ENCODE measurements at places on chromosomes 4 and X.

DNA sequence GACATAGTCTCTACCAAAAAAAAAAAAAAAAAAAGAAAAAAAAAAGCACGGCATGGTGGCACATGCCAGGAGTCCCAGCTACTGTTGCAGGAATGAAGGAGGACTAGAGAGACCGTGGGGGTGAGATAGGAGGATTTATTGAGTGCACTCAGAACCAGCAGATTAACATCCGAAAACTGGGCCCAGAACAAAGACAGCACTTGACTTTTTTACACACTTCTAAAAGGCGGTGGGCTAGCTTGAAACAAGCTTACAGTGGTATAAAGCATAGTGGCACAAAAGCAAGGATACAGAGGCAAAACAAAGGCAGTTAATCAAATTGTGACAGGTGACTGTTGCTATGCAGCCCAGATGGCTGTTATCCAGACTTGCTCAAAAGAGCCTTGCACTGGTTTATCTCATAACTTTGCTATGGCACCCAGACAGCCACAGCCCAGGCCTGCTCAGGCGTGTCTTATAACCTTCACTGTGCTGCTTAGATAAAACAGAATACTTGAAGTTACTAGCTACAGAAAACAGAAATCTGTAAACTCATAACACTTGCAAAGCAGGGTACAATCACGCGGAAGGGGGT, 9.9 kb upstream of the PI4K2B start:
- no peak for DNase-seq

- no peak for DNase-seq
Observed at GRCh38 chrX:153669174-153669890, 4.3 kb downstream of the PNCK start.

- DNase-seq = no peak
Observed at GRCh38 chr4:11611868-11612267, 183.2 kb upstream of the HS3ST1 start.

GRCh38 chr4:7354927-7355326, 79.8 kb downstream of the PSAPL1 start:
- DNase-seq = no peak

GRCh38 chr4:31390849-31391248, 670.7 kb downstream of the PCDH7 start:
- DNase-seq = no peak

DNA sequence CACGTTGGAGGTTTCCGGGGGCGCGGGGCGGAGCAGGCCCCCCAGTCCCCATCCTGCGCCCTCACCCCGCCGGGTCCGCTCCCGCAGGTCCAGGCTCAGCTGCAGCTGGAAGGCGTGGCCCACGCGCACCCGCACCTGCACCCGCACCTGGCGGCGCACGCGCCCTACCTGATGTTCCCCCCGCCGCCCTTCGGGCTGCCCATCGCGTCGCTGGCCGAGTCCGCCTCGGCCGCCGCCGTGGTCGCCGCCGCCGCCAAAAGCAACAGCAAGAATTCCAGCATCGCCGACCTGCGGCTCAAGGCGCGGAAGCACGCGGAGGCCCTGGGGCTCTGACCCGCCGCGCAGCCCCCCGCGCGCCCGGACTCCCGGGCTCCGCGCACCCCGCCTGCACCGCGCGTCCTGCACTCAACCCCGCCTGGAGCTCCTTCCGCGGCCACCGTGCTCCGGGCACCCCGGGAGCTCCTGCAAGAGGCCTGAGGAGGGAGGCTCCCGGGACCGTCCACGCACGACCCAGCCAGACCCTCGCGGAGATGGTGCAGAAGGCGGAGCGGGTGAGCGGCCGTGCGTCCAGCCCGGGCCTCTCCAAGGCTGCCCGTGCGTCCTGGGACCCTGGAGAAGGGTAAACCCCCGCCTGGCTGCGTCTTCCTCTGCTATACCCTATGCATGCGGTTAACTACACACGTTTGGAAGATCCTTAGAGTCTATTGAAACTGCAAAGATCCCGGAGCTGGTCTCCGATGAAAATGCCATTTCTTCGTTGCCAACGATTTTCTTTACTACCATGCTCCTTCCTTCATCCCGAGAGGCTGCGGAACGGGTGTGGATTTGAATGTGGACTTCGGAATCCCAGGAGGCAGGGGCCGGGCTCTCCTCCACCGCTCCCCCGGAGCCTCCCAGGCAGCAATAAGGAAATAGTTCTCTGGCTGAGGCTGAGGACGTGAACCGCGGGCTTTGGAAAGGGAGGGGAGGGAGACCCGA, 14.0 kb downstream of the SHOX start:
- DNase-seq = no peak

GRCh38 chrX:108126661-108127060, 35.1 kb downstream of the ATG4A start:
- DNase-seq = no peak

GRCh38 chrX:133999031-133999705, 13.8 kb upstream of the GPC3 start:
- DNase-seq = no peak

- no peak for DNase-seq
Observed at GRCh38 chrX:134743091-134743490, 84.8 kb upstream of the PLAC1 start.

DNA sequence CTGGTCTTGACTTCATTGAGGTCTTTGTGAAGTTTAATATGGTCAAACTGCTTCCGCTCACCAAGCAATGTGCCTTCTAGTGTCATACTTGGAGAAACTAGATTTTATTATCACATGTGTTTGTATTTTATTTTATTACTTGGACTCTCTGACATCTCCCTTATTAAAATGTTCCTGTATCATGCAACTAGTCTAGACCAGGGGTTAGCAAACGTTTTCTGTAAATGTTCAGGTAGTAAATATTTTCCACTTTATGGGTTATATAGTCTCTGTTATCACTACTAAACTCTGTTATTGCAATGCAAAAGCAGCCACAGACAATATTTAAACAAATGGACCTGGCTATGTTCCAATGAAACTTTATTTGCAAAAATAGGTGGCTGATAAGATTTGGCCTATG, 443.8 kb downstream of the MID1IP1 start:
- no peak for DNase-seq

DNA sequence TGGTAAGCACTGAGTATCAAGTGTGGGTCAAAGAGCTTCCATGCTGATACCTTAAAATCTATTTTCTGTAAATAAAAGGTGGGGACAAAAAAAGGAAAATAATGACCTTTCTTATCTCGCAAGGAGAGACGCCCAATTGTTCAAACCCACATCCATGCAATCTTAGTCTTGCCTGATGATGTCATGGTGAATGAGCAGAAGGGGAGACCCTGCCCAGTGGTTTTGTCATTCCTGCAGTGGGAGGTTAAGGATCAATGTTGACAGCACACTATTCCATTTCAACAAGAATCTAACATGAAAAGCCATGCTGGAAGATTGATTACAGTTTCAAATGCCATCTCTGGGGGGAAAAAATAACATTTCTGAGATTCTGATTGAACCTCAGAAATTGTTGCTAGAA, 40.7 kb upstream of the PUDP start:
- DNase-seq = no peak

- DNase-seq = no peak
Observed at GRCh38 chr4:11636031-11636430, 207.3 kb upstream of the HS3ST1 start.

- DNase-seq = no peak
Observed at GRCh38 chr4:6928081-6928480, 18.5 kb downstream of the TBC1D14 start.

DNA sequence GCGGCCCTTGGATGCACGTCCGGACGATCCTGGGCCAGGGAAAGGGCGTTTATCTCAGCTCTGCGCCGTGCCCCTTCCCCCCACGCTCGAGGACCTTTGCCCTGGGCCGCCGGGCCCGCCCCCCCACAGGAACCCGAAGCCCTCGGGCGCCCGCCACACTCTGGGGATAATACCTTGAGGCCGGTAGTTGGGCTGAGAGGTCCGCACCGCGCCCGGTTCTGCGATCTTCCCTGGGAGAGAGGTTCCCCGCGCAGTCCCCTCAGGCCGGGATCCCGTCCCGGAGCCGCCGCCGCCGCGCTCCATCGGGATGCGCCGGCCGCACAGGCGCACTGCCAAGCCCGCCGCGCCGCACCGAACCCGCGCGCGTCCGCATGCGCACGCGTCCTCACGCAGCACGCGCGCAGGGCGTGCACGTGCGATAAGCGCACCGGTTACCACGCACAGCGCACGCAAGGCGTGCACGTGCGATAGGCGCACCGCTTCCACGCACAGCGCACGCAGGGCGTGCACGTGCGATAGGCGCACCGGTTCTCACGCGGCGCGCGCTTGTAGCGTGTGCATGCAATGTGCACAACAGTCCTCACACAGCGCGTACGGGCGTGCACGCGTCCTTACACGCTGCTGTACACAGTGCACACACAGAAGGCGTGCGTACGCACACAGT, at the start of gene MAP7D2:
MAP7D2 (minus strand) TSS at position 331 of the 664 bp plus-strand sequence; CDS start at position 303, 28 bp downstream.
- no peak for DNase-seq

GRCh38 chr4:145536044-145536443, 54.4 kb downstream of the SMAD1 start:
- DNase-seq = no peak

GRCh38 chr4:53716471-53717063, 125.3 kb upstream of the LNX1 start:
- DNase-seq = no peak

DNA sequence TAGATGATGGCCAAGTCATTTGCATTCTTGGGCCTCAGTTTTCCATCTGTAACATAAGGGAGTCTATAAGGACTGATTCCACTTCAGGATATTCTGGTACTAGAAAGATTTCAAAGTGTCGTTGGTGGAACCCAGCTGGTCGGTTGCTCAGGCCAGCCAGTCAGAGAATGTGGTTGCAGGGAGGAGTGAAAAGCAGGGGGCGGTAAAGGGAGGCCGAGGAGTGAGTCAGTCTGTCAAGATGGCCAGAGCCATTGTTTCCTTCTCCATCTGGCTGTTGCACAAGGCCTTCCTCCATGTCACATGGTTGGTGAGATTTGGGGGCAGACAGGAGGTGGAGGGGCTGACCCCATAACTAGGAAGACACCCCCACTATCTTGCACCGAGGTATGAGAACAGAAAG, 38.2 kb downstream of the STARD8 start:
- DNase-seq = no peak

DNA sequence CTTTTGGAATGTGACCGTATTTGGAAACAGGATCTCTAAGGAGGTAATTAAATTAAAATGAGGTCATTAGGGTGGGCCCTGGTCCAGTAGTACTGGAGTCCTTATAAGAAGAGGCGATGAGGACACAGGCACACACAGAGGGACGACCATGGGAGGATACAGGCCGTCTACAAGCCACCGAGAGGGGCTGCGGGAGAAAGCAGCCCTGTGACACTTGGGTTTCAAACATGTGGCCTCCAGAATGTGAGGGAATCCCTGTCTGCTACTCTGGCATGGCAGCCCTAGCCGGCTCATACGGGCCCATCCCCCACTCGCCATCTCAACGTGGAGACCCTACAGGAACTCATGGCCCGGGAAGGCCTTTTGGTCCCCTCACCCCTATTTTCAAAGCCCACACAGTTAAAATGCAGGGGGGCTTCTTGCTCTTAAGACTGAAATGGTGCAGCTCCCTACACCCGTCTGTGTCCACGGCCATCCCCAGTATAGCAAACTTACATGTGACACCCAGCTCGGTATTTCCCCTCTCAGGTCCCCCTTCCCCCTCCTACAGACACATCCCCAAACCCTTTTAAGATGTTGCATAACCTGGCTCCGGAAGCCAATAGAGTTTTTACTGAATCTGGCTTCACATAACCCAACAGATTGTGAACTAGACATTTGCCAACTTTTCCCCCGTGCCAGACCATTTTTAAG, 124.1 kb upstream of the TBL1X start:
- DNase-seq = no peak

DNA sequence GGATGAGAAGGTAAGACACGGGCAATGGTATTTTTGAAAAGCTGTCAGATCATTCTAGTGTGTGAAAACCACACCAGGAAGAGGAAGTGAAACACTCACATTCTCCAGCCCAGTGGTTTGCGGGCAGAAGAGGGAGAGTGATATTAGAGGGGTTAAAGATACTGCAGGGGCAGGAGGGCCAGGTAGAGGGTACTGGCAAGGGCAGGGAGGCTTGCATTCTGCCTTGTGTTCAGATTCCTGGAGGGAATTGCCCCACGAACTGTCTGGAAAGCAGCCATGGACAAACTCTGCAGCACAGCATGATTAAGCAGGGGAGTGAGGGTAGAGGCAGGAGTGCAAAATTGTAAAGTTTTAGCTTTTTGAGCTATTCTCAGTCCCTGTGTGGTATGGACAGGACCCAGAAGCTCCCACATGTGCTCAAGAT, 30.9 kb downstream of the NIPAL1 start:
- DNase-seq = no peak

DNA sequence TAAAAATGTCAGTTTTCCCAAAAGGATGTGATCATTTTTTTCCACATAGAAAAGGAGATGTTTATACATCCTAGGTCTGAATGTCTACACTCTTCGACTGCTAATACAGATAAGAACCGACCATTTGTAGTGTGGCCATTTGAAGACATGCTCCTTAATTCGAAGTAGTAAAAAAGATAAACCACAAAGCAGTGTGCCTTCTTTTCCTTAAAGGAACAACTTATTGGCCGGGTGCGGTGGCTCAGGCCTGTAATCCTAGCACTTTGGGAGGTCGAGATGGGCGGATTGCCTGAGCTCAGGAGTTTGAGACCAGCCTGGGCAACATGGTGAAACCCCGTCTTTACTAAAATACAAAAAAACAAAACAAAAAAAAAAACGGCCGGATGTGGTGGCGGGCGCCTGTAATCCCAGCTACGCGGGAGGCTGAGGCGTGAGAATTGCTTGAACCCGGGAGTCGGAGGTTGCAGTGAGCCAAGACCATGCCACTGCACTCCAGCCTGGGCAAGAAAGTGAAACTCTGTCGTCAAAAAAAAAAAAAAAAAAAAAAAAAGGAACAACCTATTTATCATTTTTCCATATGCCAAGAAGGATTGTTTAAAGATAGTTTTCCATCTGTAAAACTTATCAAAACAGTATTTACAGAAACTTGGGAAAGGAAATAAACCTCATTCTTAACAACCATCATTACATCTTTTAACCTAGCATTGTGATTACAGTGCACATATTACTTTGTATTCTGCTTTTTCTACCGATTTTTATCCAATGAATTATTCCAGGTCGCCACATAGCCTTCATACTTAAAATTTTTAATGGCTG, 2.6 kb downstream of the INTS6L start:
- no peak for DNase-seq

GRCh38 chr4:143224255-143224654, 39.5 kb downstream of the USP38 start:
- no peak for DNase-seq

- DNase-seq = no peak
Observed at GRCh38 chr4:123073650-123074049, 151.3 kb upstream of the NUDT6 start.

- DNase-seq = no peak
Observed at GRCh38 chr4:187387739-187388138, 607.8 kb upstream of the ZFP42 start.

GRCh38 chrX:100410901-100411801, 1.1 kb upstream of the PCDH19 start:
- no peak for DNase-seq

GRCh38 chr4:111633663-111634266, 511.5 kb upstream of the FAM241A start:
- no peak for DNase-seq

- no peak for DNase-seq
Observed at GRCh38 chr4:74423104-74423503, 21.8 kb upstream of the AREG start.

- DNase-seq = no peak
Observed at GRCh38 chrX:138775517-138775916, 64.0 kb upstream of the FGF13 start.

GRCh38 chr4:36269101-36269500, 12.3 kb upstream of the DTHD1 start:
- no peak for DNase-seq
